ENCODE measurements at places on chromosomes 12 and 14.

DNA sequence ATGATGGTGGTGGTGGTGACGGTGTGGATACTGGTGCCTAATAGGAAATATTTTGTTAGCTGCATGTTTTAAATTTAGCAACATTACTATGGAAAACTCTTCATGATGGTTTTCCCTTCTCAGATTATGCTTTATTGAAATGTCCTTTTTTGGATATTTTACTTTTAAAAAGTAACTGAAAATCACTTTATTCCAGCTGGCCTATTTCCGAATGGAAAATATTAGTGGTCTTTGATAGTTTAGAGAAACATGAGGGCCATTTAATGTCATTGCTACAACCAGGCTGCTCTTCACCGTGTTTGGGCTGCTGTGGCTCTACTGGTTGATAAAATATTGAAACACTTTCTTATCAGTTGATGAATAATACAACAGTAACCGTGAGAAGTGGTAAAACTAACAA, 64.2 kb downstream of the PELI2 start:
- DNase-seq = no peak

- no peak for DNase-seq
Observed at GRCh38 chr14:54797986-54798385, 104.6 kb downstream of the GCH1 start.

- no peak for DNase-seq
Observed at GRCh38 chr12:49868952-49869815, 26.3 kb upstream of the BCDIN3D start.

DNA sequence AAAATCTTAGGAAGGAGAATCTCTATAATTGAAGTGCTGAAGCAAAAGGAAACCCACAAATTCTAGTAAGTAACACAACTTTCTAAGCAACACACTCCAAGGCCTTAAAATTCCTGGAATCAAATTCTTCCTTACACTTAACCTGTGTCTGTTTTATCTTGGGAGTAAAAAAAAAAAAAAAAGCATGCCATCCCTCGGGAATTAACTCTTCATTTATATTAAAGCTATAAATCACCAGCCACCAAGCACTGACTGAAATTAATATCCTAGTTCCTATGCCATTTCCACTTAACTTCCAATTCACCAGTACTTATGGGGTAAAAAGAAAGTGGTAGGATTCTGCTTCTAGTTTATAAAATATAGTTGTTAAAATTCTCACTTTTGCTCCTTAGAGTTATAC, 238.1 kb downstream of the SLC25A21 start:
- no peak for DNase-seq

Measured in COLO829 (cell line).